ENCODE measurements at places on chromosomes 2 and 18.

DNA sequence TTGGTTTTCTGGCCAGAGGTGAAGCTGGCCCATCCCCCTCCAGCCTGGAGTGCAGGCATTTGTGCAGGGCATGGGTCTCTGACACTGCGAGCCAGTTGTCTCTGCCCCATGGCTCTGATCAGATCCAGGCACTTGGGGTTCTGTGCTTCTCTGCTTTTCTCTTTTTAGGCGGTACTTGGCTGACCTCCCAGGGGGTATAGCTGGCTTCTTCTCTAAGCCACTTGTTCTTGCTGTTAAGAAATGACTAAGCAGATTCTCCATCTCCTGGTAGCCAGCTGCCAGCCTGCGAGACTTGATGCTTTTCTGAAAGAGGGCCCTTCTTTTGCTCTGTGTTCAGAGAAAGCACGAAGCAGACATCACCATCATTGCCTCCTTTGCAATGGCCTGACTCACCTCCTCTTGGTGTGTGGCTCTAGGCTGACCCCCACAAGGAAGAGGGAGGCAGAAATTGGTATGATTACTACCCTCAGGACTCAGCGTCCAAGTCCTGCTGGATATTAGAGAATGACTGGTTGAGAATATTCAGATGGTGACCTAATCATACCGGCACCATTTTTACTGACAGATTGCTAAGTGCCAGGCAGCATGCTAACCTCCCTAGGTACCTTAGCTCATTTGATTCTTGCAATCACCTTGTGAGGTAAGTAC lies 32.7 kb downstream of the TNP1 start:
- no peak for DNase-seq

GRCh38 chr2:168895771-168896170 lies 5.3 kb upstream of the G6PC2 start:
- no peak for DNase-seq

DNA sequence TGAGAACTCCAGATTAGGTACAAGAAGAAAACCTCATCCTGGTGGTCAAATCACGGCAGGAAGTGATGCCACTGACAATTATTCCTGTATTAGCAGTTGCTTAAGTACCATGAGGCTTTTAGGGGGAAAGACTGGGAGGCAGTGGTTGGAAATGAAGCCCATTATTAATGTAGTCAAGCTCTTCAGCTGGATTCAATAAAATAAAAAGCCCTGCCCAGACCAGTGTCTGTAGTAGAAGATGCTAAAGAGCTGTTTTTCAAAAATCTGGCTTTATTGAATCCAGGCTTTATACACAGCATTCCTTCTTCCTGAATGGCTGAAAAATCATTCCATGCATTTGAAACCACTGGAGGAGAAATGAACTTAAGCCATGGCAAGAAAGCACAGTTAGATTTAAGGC lies 155.2 kb downstream of the BCL2 start:
- DNase-seq, result no peak

DNA sequence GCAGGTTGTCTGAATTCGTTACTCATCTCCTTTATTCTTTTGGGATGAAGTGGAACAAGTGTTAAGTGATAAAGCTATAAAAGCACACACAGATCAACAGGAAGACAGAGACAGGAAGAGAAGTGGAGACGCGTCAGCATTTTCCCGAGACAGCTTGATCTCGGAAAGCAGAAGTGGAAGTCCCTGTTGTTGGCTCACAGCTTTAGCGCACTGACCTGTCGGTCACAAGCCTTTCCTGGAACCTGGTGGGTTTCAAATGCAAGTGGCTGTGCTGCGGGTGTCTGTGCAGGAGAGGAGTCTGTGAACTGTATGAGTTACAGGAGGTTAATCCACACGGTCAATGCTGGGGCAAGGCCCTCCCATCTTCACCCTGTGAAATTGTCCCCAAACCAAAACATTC lies 116.6 kb upstream of the PELI1 start:
- no peak for DNase-seq

DNA sequence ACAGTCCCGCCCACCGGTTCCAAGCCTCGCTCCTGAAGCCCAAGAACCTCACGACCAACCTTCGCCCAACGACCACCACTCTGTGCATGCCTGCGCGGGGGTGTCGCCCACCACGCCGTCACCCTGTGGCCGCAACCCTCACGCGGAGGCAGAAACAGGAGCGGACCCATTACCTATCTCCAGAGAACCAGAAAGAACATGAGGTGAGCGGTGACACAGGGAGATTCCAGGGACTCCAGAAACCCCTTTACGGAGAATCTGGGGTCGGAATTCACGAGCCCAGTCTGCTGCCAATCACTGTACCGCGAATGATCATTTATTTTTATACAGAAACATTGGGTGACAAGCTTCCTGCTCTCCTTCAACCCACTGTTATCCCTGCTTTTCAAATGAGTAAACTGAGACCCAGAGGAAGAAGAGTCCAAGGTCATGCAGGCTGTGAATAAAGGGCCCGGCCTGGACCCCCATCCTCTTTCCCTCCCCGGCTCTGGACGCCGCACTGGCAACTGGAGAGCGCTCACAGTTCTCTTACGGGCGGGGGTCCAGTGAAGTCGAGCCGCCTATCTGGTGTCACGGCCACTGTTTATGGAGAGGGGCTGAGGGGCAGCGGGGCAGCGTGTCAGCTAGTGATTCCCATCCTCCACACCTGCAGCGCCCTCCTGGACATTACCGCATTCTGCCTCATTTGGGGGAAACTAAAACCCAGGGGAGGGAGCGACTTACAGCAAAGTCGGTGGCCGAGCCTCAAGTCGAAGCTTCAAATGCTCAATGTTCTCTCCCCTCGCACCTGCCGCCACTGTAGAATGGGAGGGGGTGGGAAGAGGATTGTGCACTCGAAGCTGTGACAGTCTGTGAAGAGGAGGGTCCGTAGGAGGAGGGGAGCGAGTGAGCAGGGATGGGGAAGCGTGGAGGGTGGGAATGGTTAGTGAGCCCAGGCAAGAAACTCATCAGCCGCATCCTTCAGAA lies 723 bp upstream of the SLC30A3 start:
- no peak for DNase-seq

GRCh38 chr2:235951982-235952381 lies 216.2 kb downstream of the GBX2 start:
- no peak for DNase-seq

DNA sequence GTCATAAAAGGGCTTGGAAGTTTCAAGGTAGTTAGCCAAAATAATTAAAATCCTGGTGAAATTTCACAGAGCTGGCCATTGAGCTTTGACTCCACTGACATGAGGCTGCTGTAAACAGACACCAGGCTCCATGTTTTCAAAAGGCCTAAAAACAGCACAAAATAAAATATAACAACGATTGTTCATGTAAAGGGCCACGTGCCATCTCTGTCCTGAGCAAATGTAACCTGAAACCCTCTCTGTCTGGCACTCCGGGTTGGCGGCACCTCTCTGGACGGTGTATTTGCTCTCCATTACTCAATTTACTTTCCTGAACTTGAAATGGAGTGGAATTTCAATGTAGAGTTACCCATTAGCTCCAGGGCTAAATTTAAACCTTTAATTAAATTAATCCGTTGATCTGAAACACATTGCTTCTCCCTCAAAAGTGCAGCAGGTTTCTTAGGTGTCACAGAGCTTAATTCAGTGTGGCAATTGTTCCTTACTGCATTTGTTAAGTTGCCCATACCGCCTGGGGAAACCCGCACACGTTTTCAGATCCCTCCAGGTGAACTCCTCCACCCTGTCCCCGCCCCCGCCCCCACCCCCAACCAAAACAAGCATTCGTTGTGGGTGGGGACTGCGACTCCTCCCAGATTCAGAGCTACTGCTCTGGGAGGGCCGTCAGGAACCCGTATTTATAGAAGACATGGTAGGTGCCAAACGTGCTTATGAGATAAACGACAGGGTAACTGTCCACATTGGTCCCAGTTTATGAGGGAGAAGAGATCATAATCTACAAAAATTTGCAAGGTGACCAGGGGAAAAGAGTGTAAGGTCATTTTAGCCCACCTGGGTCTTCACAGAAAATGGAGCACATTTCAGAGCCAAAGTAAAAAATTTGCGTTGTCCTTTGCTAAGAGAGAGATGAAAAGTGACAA lies 1.2 kb upstream of the CABLES1 start:
- no peak for DNase-seq

DNA sequence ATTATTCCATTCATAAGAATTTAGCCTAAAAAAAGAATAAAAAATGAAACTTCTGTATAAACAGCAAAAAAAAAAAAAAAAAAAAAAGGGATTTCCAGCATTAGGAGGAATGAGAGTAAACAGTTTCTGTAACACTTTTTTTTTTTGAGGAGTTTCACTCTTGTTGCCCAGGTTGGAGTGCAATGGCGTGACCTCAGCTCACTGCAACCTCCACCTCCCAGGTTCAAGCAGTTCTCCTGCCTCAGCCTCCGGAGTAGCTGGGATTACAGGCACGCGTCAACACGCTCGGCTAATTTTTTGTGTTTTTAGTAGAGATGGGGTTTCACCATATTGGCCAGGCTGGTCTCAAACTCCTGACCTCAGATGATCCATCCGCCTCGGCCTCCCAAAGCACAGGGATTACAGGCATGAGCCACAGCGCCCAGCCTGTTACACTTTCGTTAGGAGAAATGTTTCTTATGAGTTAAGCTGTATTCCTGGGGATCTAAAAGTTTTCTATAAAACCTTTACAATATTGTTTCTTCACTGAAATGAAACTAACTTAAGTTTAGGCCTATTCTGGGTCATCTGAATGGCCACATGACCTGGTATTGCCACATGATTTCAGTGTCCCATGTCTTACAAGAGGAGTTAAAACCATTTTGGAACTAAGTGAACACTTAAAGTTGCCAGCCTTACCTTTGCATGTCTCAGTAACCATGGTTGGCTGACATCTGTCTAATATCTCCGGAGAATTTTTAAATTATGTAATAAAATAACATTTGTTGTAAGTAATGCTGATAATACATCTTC lies 17.5 kb downstream of the SMAD2 start:
- no peak for DNase-seq

DNA sequence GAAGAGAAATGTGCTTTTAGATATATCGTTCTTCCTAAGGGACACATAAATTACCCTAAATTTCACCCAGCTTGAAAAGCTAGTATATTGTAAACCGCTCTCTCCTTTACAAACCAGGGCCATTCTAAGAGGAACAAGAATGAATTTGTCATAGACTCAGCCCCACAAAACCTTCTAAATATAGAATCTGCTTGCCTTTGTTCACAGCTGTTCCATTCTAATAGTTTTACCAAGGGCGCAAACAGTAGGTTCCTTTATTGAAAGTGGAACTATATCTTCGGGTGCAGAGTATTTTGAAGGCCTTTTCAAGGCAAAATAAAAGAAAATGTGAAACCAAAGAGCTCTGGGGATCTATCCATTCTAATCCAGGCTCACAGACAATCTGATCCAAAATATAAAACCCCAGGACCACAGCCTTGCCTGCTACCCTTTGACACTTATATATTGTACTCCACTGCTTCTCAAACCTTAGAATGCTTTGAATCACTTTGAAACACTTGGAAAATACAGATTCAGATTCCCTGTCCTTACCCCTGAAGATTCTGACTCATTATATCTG lies 316.8 kb downstream of the PAX3 start:
- DNase-seq, result no peak

- DNase-seq, result no peak
Observed at GRCh38 chr2:64695721-64696261, 42.1 kb upstream of the SERTAD2 start.

GRCh38 chr2:171706152-171706803 lies 19.0 kb downstream of the DYNC1I2 start:
- no peak for DNase-seq

- DNase-seq, result no peak
Observed at GRCh38 chr2:202038471-202039277, 5.0 kb downstream of the FZD7 start.

DNA sequence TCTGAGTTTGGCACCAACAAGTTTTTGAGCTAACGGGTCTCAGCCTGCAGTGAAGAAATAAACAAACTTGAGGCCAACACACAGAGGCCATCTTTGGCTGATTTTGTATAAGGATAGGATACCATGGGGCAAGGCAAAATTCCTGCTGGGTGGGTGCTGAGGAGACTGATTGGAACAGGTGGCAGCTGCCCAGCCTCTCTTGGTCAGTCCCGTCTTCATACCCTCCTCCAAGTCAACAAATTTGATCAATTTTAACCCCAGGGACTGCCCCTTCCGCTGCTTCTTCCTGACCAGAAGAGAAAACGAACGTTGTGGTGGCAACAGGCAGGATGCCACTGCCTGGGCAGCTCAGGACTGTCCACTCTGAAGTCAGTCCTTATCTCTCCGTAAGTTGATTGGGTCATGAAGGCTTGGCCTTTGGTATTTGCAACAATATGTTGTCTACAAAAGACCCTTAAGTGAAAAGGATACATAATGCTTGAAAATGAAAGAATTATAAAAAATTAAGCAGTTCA lies 139.3 kb downstream of the SPP2 start:
- no peak for DNase-seq

DNA sequence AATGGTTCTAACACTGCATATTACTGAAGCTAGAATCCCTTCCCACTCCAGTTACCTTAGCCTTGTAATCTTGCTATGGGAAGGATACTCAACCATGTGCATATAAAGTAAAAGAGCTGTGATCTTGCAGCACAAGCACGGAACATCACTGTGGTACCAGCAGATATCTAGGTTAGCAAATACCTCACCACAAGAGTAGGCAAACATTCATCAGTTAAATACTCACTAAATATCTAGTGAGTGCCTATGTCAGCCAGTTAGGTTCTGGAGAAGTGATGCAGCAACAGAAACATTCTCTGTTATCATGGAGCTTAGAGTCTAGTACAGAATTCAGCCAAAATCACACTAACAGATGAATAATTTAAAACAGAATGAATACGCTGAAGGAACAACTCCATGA lies 349.6 kb upstream of the UBE2E3 start:
- no peak for DNase-seq

- no peak for DNase-seq
Observed at GRCh38 chr2:156394033-156394741, 42.0 kb upstream of the GPD2 start.

- no peak for DNase-seq
Observed at GRCh38 chr2:196987649-196988364, 61.3 kb upstream of the PGAP1 start.

DNA sequence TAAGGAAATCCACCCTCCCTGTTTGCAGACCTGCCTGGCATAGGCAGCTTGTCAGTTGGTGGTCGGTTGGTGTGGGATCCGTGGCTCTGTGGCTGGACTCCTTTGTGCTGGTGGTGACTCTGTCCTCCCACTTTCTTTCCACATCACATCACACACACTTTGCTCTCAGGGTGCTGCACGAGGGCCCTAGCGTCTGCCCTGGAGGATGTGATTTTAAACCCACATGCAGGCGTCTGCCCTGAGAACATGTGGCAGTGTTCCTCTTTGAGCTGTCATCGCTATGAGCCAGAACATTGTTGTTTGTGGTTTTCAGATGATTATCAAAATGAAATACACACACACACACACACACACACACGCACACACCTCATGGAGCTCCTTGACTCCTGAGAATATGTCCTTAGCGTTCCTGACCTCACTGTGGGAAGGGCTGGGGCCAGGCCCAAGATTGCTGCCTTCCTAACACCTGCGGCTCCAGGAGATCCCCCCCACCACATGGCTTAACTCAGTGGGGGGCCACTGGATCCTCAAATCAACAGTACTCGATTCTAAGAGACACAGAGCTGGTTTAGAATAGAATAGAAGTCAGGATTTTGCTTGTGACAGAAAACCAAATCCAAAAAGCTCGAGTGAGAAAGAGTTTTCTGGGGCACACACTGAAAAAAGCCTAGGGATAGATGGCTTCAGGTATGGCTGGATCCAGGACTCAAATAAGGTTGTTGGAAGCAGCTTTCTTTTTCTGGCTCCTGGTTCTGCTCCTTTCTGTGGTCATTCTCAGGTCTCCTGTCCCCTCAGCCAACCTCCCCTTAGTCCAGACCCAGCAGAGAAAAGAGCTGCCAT lies 54.8 kb downstream of the RTP5 start:
- no peak for DNase-seq
